GM10248 (cell line): ENCODE measurements at places on chromosomes 16 and 17.

DNA sequence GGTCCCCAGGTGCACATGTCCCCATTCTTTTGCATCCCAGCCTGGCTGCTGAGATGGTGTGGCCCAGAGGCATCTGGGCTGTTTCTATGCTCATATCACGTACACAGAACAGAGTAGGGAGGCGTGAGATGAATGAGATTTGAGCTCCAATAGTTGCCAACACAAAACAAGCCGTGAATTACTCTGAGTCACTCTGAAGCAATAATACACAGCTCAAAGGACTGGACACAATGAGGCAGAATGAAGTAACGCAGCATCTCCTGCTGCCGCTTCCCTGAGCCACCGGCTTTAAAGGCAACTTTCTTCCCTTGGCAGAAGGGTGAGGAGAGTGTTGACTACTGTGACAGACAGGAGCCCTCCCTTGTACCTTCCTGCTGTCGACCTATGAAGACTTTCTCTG lies 33.9 kb upstream of the CLEC18B start:
- DNase-seq: no peak

DNA sequence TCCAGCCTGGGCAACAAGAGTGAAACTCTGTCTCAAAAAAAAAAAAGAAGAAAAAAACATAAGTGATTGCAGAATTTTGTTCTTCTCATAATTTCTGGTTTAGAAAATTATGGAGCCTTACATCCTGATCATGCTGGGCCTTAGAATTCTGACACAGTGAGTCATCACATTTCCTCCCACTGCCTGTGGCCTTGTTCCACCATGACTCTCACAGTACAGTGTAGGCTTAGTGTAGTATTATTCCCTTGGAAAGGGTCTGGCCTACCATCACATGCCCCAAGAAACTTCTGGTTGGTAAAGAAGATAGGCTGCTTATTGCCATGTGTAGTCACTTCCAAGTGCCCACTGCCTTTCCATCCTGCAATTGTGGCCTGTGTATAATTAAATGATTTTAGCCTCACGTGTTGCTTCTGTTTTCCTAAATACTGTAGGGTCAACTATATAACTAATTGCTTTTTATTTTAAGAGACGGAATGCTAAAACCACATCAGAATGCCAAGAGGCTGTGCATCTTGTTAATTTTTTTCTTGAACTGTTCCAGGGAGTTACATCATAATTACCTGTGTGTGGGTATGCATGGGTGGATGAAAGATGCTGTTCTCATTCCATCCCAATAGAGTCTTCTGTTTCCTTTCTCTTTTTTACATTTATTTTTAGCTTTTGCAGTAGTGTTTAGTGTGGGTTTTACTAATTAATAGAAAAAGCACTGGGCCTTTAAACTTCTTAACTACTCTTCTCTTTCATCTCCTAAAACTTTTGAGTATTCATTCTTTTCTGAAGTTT lies 25.9 kb downstream of the OGFOD1 start:
- no peak for DNase-seq

GRCh38 chr17:53538129-53538617 lies 284.6 kb upstream of the KIF2B start:
- no peak for DNase-seq

DNA sequence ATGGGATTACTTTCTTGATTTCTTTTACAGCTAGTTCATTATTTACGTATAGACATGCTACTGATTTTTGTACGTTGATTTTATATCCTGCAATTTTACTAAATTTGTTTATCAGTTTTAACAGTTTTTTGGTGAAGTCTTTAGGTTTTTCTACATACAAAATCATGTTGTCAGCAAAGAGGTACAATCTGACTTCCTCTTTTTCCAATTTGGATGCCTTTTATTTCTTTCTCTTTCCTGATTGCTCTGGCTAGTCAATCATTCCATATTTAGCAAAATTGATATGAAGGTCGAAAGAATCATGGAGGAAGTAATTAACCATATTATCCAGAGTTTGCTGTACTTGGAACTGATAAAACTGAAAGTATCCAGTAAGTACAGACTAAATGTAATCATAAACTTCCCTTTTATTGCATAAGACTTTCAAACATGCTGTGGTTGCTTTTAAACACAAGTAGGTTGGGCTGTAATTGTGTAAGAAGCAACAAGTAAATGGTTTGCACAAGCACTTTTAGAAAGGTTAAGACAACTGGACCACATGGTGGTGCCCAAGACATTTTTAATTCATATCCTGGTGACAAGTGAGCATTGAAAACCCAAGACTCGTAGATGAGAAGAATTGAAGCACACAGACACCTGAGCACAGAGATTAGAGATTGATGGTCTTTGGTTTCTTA lies 8.4 kb downstream of the GDE1 start:
- DNase-seq: no peak

GRCh38 chr17:79797492-79798298 lies 818 bp upstream of the CBX8 start:
- no peak for DNase-seq
